ENCODE measurements at places on chromosomes 2 and 18. TPM values are rescaled to one million over a fixed set of nuclear protein-coding genes. Genes with fewer than 3 reads are reported as not detected.

FNDC4 gene
- 14.2 TPM for total RNA-seq

ACYP2 gene
- 5.9 TPM for total RNA-seq

DNA sequence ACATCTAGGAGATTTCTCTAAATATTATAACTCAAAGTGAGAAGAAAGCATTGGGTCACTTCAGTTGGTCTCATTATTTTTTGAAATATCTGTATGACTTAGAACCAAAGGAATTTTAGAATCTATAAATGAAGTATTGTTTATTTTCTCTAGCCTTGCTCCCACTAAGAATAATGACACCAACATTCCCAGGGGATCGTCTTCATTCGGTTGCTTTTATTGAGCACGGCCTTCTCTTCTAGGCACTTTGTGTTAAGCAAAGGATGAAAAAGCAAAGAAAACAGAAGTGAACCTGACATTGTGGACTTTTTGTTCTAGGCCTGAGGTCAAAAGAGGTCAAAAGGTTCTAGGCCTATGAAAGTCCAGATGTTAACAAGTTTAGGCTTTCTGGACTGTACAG is 231.9 kb downstream of the GALR1 start:
- no peak for DNase-seq

DNA sequence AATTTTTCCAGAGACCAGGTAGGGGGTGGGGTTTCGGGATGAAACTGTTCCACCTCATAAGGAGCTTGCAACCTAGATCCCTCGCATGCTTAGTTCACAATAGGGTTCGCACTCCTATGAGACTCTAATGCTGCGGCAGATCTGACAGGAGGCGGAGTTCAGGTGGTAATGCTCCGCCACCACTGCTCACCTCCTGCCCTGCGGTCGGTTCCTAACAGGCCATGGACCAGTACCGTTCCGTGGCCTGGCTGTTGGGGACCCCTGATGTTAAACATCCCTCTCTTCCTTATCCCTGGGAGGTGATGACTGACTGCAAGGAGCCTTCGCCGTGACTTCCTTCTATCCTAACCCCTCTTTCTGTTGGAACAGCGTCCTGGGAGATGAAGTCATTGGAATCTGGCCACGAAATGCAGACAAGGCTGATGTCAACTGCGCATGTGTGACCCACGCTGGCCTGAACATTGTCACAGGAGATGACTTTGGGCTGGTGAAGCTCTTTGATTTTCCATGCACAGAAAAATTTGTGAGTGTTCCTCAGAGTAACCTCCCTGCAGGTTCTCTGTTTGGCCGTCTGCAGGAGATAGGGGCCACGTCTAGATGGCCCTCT is 82.4 kb downstream of the RTN4 start:
- no peak for DNase-seq

Measured in neural crest cell (in vitro differentiated cells).